ENCODE measurements at places on chromosomes 5 and 9.
A peak's percentile ranks its signal among the peaks of the same experiment; 100 is the strongest.

DNA sequence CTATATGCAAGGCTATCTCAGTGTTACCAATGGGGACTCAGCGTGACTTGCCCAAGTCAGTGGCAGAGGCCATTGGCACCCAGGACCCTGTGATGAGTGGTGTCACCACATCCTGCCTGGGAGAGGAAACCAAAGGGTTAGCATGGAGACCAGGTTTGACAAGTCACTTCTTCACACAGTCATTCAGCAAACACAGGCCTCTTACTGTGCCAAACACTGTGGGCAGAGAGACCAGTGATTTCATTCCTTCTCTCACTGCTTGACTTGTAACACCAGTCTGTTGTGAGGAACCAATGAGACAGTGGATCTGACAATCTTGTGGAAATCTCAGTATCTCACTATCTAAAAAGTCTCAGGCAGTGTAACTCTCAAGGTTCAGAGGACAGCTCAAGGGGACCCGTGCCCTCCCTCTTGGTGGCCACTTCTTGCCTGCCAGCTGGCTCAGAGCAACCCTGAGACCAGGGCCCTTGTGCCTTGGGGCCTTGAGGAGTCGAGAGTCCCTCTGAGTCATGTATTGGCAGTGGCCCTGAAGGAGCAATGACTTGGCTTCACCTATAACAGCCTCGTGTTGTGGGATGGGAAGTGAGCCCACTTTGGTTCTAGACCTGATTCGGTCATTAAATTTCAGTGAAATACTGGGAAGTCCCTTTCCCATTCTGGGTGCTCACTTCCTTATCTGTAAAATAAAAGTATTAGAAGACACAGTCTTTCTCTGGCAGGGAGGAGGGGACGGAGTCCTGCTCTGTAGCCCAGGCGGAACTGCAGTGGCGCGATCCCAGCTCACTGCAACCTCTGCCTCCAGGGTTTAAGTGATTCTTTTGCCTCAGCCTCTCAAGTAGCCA lies 1.6 kb downstream of the FABP6 start:
- no peak overlapping the region for H3K4me3 ChIP-seq
- H3K27ac ChIP-seq: no peak overlapping the region
- no peaks in the 10 kb centered on the region for H3K4me1 ChIP-seq
- no peak for DNase-seq

DNA sequence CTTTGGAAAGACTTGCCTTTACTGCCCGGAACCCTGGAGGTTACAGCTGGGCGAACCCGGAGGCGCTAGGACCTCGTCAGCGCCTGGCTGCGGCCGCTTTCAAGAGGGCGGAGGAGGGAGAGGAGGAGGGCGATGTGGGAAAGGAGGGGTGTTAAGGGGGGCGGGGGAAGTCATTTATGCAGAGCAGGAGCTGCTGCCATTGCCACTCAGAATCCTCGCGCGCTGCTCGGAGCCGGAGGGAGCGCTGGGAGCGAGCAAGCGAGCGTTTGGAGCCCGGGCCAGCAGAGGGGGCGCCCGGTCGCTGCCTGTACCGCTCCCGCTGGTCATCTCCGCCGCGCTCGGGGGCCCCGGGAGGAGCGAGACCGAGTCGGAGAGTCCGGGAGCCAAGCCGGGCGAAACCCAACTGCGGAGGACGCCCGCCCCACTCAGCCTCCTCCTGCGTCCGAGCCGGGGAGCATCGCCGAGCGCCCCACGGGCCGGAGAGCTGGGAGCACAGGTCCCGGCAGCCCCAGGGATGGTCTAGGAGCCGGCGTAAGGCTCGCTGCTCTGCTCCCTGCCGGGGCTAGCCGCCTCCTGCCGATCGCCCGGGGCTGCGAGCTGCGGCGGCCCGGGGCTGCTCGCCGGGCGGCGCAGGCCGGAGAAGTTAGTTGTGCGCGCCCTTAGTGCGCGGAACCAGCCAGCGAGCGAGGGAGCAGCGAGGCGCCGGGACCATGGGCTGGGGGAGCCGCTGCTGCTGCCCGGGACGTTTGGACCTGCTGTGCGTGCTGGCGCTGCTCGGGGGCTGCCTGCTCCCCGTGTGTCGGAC lies at the start of gene PCSK5:
Gene PCSK5, plus strand, starts transcription at position 202 of the 805 bp plus-strand sequence. Its CDS starts 509 bp downstream, at position 711.
- peak within 1 kb of the TSS; percentile 86 for H3K27ac ChIP-seq
- H3K36me3 ChIP-seq: no peaks in the 10 kb centered on the region
- peaks cover 30% of the 10 kb centered on the region for H3K4me1 ChIP-seq
- peak within 1 kb of the TSS; percentile 96 for H3K4me3 ChIP-seq

DNA sequence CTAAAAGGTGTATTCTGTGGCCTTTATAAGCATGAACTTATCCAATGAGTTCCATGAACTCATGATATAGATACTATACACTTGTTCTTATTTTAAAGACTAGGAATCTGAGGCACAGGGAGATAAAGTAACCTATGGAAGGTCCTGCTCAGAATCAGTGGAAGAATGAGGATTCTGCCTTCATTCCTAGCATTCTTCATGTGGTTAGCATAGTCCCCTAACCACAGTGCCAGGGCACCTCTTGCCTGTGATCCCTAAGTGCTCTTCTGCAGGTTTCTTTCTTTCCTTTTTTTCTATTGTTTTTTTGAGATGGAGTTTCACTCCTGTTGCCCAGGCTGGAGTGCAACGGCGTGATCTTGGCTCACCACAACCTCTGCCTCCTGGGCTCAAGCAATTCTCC lies 174.1 kb downstream of the C9orf152 start:
- DNase-seq: no peak
- peaks cover 11% of the 10 kb centered on the region for H3K4me1 ChIP-seq
- H3K4me3 ChIP-seq: no peak overlapping the region
- H3K36me3 ChIP-seq: no peaks in the 10 kb centered on the region

GRCh38 chr5:9212605-9213004 lies 333.3 kb downstream of the SEMA5A start:
- DNase-seq: no peak
- H3K27me3 ChIP-seq: no peaks in the 10 kb centered on the region
- H3K27ac ChIP-seq: no peak overlapping the region
- H3K4me1 ChIP-seq: no peaks in the 10 kb centered on the region
- H3K4me3 ChIP-seq: no peak overlapping the region

GRCh38 chr9:136685790-136686533 lies 1.3 kb downstream of the AGPAT2 start:
- peaks cover 5% of the 10 kb centered on the region for H3K4me1 ChIP-seq
- no peaks in the 10 kb centered on the region for H3K27me3 ChIP-seq
- no peak for DNase-seq
- peak overlapping the region; percentile 80 for H3K27ac ChIP-seq

- H3K36me3 ChIP-seq: peaks cover 25% of the 10 kb centered on the region
- peaks cover 15% of the 10 kb centered on the region for H3K4me1 ChIP-seq
- no peak overlapping the region for H3K4me3 ChIP-seq
- no peaks in the 10 kb centered on the region for H3K27me3 ChIP-seq
- no peak overlapping the region for H3K27ac ChIP-seq
Measured at GRCh38 chr5:66164044-66164790, 20.1 kb downstream of the SREK1 start.

DNA sequence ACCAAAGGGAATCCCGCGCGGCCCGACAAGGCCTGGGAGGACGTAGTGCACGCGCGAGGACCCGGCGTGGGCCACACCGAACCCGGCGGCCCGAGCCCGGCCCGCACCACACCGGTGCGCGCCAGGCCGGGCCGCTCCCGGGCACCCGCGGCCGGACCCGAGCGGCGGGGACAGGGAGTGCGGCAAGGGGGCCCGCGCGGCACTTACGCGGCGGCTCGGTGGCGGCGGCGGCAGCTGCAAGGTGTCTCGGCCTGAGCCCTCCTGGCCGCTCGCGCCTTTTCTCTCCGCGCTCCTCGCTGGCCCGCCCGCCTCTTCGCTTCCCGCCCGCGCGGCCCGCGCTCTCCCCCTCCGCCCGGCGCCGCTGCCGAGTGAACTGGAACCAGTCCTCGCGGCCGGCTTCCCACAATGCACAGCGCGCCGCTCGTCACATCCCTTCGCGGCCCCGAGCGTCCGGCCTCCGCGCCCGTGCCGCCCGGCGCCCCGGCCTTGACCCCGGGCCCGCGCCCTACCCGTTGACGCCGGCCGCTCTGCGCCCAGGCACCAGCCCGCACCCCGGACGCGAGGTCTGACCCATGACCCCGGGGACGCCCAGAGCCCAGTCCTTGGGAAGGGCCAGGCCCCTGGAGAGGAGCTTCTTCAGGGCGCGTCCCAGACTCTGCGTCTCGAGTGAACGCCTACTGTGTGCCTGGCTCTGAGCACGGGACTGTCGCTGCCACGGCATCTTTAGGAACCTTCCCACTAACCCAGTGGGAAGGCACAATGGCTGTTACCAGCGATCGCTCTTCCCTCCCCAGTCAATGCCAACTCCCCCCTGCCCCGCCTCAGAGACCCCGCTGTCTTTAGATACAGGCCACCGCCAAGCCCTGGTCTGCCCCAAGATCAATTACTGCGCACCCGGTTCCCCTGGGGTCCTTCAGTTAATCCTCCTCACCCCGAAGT lies at the start of gene MACROH2A1:
Gene MACROH2A1, minus strand, starts transcription at position 377 of the 939 bp plus-strand sequence. CDS start 10,138 bp downstream, outside the sequence.
- H3K27me3 ChIP-seq: peaks cover 12% of the 10 kb centered on the region
- H3K4me1 ChIP-seq: peaks cover 37% of the 10 kb centered on the region
- peak; percentile 91 for DNase-seq
- peaks cover 13% of the 10 kb centered on the region for H3K36me3 ChIP-seq
- H3K27ac ChIP-seq: peak within 1 kb of the TSS; percentile 91

GRCh38 chr9:126638571-126639132 lies 24.9 kb downstream of the LMX1B start:
- no peak for DNase-seq
- peaks cover 3% of the 10 kb centered on the region for H3K4me1 ChIP-seq
- no peak overlapping the region for H3K27ac ChIP-seq
- H3K27me3 ChIP-seq: peaks cover 48% of the 10 kb centered on the region
- no peaks in the 10 kb centered on the region for H3K36me3 ChIP-seq

DNA sequence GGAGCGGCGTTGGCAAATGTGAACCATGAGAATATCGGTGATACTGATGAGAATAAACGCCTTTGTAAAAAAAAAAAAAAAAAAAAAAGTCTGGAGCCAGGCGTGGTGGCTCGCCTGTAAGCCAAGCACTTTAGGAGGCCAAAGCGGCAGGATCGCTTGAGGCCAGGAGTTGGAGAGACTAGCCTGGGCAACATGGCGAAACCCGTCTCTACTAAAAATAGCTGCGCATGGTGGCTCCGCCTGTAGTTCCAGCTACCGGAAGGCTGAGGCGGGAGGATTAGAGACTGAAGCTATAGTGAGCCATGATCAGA lies 425 bp upstream of the NFX1 start:
- peaks cover 22% of the 10 kb centered on the region for H3K36me3 ChIP-seq
- DNase-seq: no peak
- H3K27ac ChIP-seq: peak overlapping the region; percentile 98
- H3K27me3 ChIP-seq: no peaks in the 10 kb centered on the region

- H3K27me3 ChIP-seq: peaks cover 15% of the 10 kb centered on the region
- no peak for DNase-seq
- H3K36me3 ChIP-seq: no peaks in the 10 kb centered on the region
- no peak overlapping the region for H3K27ac ChIP-seq
Measured at GRCh38 chr5:14879937-14880589, 8.5 kb upstream of the ANKH start.

DNA sequence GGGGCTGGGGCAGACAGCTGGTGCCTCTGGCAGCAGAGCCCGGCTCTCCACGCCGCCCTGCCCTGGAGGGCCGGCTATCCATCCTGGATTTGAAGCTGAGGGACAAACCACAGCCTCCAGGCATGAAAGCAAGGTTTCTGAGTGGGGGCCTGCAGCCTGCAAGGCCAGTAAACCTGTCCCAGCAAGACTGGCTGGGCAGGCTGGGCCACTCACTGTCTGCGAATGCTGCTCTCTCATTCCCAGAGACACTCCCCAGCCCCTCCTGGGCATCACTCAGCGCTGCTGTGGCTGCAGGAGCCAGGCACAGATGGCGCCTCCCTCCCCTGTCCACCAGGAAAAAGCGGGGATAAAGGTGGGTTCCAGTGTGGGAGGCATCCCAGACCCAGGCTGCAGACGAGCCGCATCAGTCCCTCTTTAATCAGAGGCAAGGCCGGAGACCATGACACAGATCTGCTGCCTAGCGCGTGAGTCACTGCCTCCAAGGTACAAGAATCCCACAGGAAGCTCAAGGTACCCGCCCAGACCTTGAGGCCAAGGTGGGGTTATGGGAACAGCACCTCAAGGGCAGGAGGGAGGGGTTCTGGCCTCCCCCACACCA lies 118.0 kb downstream of the VAV2 start:
- H3K27me3 ChIP-seq: peaks cover 6% of the 10 kb centered on the region
- no peak overlapping the region for H3K27ac ChIP-seq
- no peak for DNase-seq
- H3K36me3 ChIP-seq: no peaks in the 10 kb centered on the region
- H3K4me1 ChIP-seq: peaks cover 12% of the 10 kb centered on the region

DNA sequence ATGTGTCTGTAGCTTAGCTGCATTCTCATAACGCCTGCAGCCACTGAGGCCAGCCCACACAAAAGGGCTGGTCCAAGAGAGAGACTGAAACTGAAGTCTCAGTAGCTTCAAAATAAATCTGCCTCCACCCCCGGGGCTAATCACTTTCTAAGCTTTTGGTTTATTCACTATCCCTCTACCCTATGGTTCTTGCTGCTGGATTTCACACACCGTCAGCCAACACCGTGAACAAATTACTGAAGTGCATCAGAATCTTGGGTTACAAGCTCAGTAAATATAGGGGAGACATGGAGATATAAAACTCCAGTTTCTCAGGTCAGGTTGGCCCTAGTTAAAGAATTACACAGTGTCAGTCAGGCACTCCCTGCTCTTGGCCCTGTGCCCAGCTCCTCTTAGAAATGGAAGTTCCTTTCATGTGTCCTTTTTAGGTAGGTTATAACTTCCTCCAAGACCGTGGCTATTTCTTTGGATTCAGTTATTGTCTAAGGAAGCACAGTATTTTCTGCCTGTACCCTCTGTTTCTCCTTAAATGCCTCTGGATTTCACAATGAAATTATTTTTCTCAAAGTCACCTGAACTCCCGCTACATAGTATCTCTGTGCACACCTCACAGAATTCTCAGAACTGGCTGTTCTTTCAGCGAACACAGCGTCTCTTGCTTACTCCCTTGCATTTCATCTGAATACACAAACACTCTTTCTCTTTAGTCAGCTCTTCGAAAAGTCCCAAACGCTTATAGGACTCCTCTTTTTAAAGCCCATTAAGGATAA lies 112.5 kb downstream of the FAM174A start:
- no peak overlapping the region for H3K27ac ChIP-seq
- DNase-seq: no peak
- H3K27me3 ChIP-seq: peaks cover 4% of the 10 kb centered on the region

GRCh38 chr5:89545626-89546025 lies 662.6 kb upstream of the MEF2C start:
- H3K4me3 ChIP-seq: no peak overlapping the region
- DNase-seq: no peak
- no peaks in the 10 kb centered on the region for H3K4me1 ChIP-seq
- no peaks in the 10 kb centered on the region for H3K27me3 ChIP-seq

DNA sequence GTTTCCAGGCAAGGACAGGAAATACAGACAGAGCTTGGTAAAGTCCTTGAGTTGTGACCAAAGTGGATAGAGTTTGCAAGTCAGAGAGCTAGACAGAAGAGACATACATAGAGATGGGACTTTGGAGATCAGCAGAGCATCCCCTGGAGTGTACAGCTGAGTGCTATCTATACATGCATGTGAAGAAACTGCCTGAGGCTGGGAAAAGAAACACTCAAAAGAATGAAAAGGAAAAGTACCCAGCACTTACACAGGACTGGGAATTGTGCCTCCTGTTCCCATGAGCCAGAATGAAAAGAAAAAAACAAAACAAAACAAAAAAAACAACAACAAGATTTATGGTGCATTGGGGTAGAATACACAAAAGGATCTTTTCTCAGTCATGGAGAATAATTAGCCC lies 606.4 kb downstream of the ZNF608 start:
- H3K27ac ChIP-seq: no peak overlapping the region
- H3K36me3 ChIP-seq: no peaks in the 10 kb centered on the region
- H3K4me1 ChIP-seq: no peaks in the 10 kb centered on the region
- peaks cover 1% of the 10 kb centered on the region for H3K27me3 ChIP-seq
- DNase-seq: no peak

- H3K27me3 ChIP-seq: no peaks in the 10 kb centered on the region
- no peak overlapping the region for H3K27ac ChIP-seq
- H3K36me3 ChIP-seq: no peaks in the 10 kb centered on the region
- H3K4me3 ChIP-seq: no peak overlapping the region
Measured at GRCh38 chr9:82021198-82021597, 32.6 kb downstream of the SPATA31D1 start.

Measured in activated naive CD8-positive, alpha-beta T cell treated with anti-CD3 and anti-CD28 coated beads, Interleukin-2, amount 10 ng/mL, durations not matched to agents 7 days and 5 days (primary cell).